Sciatic nerve (tissue), 2 donors: ENCODE measurements at places on chromosomes 11 and 22. TPM values are rescaled to one million over a fixed set of nuclear protein-coding genes. Genes with fewer than 3 reads are reported as not detected.

UCP3 gene
- 2.6 TPM for total RNA-seq

SLC6A5 gene
- total RNA-seq, result not detected

RAB3IL1 gene
- 70.5 TPM for total RNA-seq

ABCC8 gene
- total RNA-seq, result 8.2 TPM

PLAAT2 gene
- total RNA-seq, result not detected

MISFA gene
- total RNA-seq, result 5.6 TPM

DNA sequence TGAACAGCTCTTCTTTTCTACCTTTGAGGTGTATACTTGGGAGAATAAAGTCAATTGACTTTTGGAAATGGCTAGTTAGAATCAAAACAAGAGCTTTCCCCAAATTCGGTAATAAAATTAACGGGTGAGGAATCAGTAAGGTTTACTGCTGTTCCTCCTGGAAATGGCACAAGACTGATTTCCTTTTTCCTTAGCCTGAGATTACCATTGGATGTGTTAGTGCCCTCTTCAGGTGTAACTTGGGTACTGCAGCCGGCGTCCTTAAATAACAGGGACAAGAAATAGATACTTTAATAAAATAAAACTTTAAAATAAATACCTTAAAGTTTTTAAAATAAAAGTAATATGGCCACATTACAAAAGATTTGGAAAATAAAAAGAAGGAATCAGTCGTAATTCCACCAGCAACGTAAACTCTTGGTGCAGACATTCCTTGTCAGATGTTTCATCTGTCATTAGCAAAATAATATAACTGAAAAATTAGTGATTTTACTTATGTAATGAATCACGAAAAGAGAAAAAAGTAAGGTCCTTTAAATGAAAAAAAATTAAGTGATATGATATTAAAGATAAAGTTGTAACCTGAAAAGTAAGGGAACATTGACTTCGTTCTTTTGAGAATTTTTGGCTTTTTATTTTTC, 29.7 kb downstream of the ZFTA start:
- peak; percentile 86 for DNase-seq

DNA sequence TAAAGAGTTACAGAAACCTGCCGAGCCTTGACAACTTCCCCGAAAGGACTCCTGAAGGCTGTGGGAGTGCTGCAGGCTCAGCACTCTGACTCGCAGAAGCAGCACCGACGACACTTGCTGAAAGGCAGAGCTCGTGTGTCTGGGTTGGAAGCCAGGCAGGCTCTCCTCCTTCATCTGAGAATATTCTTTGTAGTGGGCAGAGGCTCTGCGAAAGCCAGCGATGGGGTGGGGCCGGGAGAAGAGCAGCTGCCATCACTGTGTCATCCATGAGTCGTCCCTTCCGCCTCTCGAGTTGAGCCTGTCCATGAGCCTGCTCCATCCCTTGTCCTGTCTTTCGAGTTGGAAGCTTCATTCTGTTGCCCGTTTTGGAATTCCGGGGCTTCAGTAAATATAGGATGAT, 11.9 kb downstream of the GLB1L2 start:
- DNase-seq, result no peak

- DNase-seq, result no peak
Observed at GRCh38 chr11:134518616-134519389, 106.8 kb upstream of the B3GAT1 start.

DNA sequence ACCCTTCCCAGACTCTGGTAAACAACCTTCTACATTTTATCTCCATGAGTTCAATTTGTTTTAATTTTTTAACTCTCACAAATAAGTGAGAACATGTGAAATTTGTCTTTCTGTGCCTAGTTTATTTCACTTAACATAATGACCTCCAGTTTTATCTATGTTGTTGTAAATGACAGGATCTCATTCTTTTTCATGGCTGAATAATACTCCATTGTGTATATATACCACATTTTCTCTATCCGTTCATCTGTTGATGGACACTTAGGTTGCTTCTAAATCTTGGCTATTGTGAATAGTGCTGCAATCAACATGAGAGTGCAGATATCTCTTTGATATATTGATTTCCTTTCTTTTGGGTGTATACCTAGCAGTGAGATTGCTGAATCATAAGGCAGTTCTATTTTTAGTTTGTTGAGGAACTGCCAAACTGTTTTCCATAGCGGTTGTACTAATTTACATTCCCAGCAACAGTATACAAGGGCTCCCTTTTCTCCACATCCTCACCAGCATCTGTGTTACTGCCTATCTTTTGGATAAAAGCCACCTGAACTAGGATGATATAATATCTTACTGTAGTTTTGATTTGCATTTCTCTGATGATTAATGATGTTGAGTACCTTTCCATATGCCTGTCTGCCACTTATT, 93.9 kb downstream of the ATG16L2 start:
- DNase-seq, result no peak

DNA sequence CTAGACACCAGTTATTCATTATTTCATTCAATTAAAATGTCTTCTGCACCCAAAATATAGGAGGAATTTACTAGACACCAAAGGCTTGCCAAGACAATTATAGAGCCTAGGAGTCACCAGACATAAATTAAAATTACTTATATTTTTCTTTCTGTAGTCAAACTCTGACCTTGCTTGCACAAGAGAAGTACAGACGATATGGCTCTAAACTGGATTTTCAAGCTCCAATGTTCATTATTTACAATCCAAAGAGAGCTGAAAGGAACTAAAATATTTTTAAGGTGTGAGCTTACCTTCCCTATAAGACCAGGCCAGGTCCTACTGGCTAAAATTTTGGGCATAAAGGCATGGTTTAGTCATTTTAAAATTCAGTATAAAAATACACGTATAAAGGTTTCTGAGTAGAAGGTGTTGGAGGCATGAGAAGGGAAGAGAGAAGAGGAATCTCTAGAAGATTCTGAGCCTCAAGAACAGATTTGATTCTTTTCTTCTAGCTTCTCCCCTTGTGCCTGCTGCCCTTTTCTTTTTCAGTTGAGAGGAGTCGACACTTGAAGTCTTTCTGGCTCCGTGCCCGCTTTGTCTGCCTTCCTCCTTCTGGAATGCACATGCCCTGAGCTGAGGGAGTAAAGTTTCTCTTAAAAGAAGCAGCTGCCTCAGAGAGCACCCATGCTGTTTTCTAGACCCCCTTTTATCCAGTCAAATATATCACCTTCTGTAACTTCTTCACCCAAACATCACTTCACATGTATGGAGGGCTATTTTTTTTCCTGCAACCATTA, 13.5 kb downstream of the C11orf97 start:
- DNase-seq, result peak; percentile 86

- no peak for DNase-seq
Observed at GRCh38 chr11:123373754-123374621, 56.1 kb upstream of the GRAMD1B start.

DNA sequence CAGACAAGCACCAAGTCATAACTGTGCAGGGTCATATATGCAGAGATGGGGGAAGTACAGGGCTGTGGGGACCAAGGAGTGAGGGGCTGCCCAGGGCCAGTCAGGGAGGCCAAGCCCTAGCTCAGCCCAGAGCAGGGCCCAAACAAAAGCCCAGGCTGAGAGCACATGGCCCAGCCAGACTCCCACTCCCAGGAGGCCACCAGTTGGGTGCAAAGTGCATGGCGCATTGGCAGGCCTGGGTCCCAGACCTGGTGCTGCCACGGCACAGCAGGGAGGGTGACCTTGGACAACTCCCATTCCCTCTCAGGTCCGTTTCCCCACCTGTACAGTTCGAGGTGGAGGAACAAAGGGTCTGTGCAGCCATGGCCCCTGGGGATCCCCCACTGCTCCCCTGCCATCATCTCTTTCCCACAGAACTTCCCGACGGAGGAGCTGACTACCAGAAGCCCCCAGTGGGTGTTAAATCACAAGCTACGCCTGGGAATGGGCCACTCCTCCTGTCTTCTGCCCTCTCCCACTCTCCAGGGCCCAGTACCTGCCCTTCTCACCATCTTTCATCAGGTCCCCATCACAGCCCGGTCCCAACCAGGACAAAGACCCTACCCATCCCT, 608 bp downstream of the NIPSNAP1 start:
- DNase-seq, result no peak

DNA sequence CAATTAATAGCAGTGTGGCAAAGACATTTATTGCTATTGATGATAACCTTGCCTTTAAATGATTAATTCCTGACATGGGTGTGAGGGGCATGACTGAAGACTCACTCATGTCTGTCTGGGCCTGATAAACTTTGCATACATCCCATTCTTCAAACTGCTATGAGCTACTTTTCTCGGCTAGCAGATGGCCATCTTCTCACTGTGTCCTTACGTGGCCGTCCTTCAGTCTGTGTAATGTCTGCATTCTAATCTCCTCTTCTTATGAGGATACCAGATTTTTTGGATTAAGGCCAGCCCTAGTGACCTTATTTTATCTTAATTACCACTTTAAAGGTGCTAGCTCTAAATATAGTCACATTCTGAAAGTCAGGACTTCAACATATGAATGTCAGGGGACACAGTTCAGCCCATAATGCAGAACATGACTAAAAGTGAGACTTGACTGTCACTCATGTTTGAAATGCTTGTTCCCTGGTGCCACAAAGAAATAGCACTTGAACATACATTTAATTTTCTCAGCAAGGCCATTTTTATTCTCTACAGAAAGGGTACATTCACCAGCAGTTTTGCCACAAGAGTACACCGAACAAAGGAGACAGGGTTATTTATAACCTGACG, 32.3 kb downstream of the OR10A6 start:
- DNase-seq, result no peak

DNA sequence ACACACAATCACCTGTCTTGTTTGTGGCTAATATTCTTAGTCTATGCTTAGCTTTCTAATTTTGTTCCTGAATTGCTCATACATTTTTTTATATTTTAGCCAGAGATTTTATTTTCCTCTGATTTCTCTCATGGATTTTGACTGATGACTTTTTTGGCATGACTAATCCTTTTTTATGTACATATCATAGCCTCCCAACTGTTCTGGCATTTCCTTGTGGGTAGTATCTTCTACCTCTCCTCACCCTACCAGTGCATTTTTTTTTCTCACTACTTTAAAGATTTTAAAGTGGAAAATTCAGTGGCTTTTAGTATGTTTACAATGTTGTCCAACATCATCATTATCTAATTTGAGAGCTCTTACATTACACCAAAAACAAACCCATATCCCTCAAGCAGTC, 84.4 kb upstream of the TENM4 start:
- no peak for DNase-seq

- no peak for DNase-seq
Observed at GRCh38 chr11:72039856-72040401, 40.4 kb downstream of the NUMA1 start.

- DNase-seq, result no peak
Observed at GRCh38 chr11:32464078-32464477, 28.7 kb upstream of the WT1 start.

DNA sequence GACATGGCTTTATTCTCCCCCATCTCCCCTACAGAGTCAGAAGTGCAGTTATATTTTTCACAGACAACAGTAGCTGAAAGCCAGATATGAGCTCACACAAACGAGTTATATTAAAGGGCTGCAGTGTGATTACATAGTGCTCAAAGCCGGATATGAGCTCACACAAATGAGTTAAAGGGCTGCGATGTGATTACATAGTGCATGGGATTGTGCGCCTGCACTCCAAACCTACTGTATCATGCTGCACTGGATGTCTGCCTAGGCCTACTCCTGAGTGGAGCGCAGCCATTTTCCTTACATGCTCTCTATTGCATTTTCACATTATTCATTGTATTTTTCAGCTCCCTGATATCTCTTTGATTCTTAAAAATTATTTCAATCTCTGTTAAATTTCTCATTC, 414.6 kb upstream of the LARGE1 start:
- DNase-seq, result no peak

DNA sequence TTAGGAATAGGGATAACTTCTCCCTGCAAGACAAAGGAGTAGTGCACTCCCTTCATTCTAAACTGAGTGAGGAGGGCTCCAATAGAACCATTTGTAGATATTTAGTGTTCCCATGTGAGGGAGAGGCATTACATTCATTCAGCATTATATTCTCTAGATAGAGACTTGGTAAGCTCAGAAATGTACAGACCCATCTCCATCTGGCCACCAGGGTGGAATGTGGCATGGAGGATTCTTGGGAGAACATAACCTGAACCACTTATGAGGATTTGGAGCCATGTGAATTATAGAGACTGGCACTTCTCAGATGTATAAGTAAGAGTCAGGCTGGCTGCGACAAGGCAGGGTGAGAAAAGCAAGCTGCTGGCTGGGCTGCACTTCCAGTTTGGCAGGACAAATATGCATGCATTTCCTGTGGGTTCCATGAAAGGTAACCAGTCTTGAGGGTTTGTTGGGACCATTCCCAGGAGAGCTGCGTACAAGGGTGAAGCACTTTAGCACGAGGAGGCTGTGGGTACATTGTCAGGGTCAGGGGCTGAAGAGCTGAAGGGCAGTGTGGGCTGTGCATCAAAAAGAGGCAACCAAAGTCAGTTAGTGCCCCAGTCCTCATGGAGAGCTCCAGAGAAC, 9.2 kb downstream of the RRP8 start:
- DNase-seq, result no peak

- DNase-seq, result peak; percentile 78
Observed at GRCh38 chr22:31346733-31347250, 646 bp upstream of the PATZ1 start.

GRCh38 chr11:57459164-57460021, 935 bp upstream of the RTN4RL2 start:
- no peak for DNase-seq

DNA sequence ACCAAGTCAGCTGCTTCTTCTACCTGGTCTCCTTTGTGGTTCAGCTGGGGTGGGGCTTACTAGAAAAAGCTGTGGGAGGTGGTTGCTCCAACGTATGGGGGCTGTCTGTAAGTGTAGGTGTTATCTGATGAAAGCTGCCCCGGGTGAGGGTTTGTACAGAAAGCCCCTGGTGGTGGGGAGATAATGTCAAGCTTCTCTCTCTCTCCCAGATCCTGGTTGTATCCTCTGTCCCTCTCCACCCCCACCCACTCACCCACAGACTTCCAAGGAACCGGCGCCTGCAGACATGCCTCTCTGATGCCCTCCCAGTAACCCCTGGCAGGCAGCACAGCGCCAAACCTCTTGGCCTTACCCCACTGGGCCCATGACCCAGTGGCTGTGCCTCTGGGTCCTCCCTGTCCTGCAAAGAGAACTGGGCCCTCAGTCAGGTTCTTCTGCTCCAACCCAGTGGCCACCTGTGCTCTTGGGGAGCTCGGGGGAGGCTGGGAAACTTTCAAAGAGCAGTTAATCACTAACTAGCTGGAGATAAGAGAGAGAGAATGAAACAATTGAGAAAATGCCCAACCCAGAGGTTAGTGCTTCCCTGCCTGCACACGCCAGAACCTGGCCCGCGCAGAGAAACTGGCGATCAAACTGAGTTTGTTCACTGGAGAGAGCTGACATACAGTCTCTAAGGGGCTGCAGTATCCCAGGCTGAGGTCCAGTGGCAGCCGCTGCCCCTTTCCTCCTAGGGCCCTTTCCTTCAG, 20.4 kb upstream of the EHF start:
- DNase-seq, result no peak

- peak; percentile 96 for DNase-seq
Observed at GRCh38 chr22:37804881-37805809, 2.6 kb upstream of the GCAT start.
